ENCODE measurements at places on chromosomes 12 and 14. TPM values are rescaled to one million over a fixed set of nuclear protein-coding genes. Genes with fewer than 3 reads are reported as not detected.

PROX2 gene
- not detected for total RNA-seq

PUS1 gene
- 12.5 TPM for total RNA-seq

NELL2 gene
- total RNA-seq: not detected

POTEM gene
- not detected for total RNA-seq

NRIP2 gene
- total RNA-seq: not detected

SLC6A12 gene
- total RNA-seq: not detected

RAB3IP gene
- total RNA-seq: 4.4 TPM

POTEG gene
- total RNA-seq: not detected

MUCL1 gene
- not detected for total RNA-seq

KRT78 gene
- total RNA-seq: not detected

AMN gene
- 0.30 TPM for total RNA-seq

PLEKHH1 gene
- 0.34 TPM for total RNA-seq

PRIMA1 gene
- total RNA-seq: not detected

NUAK1 gene
- total RNA-seq: 3.0 TPM

RASAL1 gene
- not detected for total RNA-seq

PTPRQ gene
- 0.59 TPM for total RNA-seq

ATF7 gene
- 10.4 TPM for total RNA-seq

FLRT2 gene
- total RNA-seq: 2.2 TPM

KLRB1 gene
- total RNA-seq: not detected

AVPR1A gene
- total RNA-seq: not detected

KRT79 gene
- total RNA-seq: not detected

MMP14 gene
- total RNA-seq: 239 TPM

RTL1 gene
- total RNA-seq: not detected
